Activated CD4-positive, alpha-beta T cell treated with anti-CD3 and anti-CD28 coated beads, Interleukin-2, amount 10 ng/mL, durations not matched to agents 7 days and 5 days (primary cell): ENCODE measurements at places on chromosomes 16 and 17.

DNA sequence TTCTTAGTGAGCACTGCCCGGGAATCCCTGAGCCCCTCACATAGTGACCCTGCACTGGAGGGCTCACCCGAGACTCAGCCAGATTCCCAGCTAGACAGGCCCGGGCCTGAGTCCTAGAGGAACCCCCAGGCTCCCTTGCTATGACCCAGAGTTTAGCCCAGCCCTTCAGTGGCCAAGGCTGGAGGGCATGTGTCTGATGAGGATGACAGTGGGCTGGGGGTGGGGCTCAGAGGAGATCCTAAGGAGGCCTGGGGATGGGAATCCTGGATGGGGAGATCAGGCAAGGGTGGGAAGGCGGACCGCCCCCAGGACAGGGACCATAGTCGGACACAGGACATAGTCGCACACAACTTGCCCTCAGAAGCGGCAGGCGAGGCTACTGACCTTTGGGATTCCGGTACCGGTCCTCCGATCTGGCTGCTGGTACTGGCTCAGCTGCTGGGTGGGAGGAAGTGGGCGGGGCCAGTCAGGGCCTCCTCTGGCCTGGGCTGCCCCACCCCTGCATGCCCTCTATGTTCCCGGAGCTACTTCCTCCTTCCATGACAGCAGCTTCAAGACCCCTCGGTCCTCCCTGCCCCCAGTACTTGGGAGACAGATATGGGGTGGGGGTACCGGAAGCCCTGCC lies 1.1 kb downstream of the CD79B start:
- peak; percentile 65 for DNase-seq
- H3K27me3 ChIP-seq: peaks cover 4% of the 10 kb centered on the region
- peaks cover 30% of the 10 kb centered on the region for H3K4me1 ChIP-seq
- H3K27ac ChIP-seq: peak overlapping the region; percentile 95

DNA sequence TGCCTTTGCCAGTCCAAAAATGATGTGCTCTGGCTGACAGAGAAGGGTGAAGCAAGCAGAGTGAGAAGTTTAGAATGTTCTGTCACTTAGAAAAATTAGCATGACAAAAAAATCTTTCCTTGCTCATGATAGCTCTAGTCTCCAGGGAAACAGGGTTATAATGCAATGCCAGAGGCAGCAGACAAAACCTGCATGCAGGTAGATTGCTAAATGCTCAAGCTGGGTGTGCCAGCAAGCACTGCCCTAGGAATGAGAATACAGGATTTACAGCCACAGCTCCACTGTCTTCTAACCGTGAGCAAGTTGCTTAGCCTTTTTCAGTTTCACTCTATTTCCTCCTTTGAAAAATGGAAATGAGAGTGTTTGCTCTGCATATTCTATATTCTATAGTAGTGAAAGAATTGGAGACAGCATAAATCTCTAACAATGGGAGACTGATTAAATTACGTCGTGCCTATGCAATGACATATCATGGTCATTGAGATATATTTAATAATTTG lies 516.6 kb upstream of the C16orf82 start:
- no peak for DNase-seq
- no peak overlapping the region for H3K27ac ChIP-seq
- no peak overlapping the region for H3K4me3 ChIP-seq

GRCh38 chr16:64092271-64092670 lies 1029.6 kb downstream of the CDH11 start:
- no peak overlapping the region for H3K4me3 ChIP-seq
- H3K27me3 ChIP-seq: no peaks in the 10 kb centered on the region
- H3K4me1 ChIP-seq: no peaks in the 10 kb centered on the region
- H3K36me3 ChIP-seq: no peaks in the 10 kb centered on the region

DNA sequence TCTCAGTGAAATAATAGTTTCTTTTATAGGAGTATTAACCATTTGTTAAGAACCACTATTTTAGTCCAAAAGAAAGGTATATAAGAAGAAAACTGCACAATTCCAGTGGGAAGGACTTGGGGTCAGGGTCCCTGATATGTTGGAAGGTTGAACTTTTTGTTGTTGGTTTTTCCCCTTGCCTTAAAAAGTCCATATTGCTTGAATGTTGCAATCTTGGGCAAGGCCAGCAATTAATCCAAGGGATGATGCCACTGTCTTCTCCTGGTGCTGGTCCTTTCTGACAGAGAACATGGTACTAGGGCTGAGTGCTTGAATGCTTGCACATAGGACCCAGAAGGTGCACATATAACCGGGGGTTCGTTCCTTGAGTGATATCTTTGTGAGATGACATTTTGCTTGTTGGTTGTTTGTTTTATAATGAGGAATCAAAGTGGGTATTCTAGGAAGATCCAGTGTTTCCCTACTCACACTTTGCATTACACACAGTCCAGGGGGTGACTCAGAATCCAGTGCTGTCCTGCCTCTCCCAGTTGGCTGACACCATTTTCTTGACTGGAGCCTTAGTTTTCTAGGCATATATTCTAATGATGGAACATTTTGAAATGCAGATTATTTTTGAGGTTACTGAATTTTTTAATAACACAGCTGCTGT lies 54.9 kb downstream of the SIAH1 start:
- no peak for DNase-seq
- no peaks in the 10 kb centered on the region for H3K27me3 ChIP-seq
- peaks cover 29% of the 10 kb centered on the region for H3K36me3 ChIP-seq
- no peak overlapping the region for H3K27ac ChIP-seq

- peak; percentile 87 for DNase-seq
- H3K36me3 ChIP-seq: peaks cover 63% of the 10 kb centered on the region
- peaks cover 93% of the 10 kb centered on the region for H3K4me1 ChIP-seq
- H3K27me3 ChIP-seq: no peaks in the 10 kb centered on the region
- H3K4me3 ChIP-seq: peak overlapping the region; percentile 81
Measured at GRCh38 chr16:17369421-17370222, 101.1 kb downstream of the XYLT1 start.
